Uterus (tissue), 4 donors: ENCODE measurements at places on chromosomes 13 and 19. TPM values are rescaled to one million over a fixed set of nuclear protein-coding genes. Genes with fewer than 3 reads are reported as not detected.

TINCR gene
- total RNA-seq: not detected

CGB3 gene
- total RNA-seq: not detected

GRCh38 chr19:56261145-56261544 is 11.4 kb upstream of the EDDM13 start:
- no peak for DNase-seq
- H3K4me1 ChIP-seq: no peaks in the 10 kb centered on the region
- no peaks in the 10 kb centered on the region for H3K27me3 ChIP-seq
- H3K36me3 ChIP-seq: no peaks in the 10 kb centered on the region
- no peak overlapping the region for H3K27ac ChIP-seq

DNA sequence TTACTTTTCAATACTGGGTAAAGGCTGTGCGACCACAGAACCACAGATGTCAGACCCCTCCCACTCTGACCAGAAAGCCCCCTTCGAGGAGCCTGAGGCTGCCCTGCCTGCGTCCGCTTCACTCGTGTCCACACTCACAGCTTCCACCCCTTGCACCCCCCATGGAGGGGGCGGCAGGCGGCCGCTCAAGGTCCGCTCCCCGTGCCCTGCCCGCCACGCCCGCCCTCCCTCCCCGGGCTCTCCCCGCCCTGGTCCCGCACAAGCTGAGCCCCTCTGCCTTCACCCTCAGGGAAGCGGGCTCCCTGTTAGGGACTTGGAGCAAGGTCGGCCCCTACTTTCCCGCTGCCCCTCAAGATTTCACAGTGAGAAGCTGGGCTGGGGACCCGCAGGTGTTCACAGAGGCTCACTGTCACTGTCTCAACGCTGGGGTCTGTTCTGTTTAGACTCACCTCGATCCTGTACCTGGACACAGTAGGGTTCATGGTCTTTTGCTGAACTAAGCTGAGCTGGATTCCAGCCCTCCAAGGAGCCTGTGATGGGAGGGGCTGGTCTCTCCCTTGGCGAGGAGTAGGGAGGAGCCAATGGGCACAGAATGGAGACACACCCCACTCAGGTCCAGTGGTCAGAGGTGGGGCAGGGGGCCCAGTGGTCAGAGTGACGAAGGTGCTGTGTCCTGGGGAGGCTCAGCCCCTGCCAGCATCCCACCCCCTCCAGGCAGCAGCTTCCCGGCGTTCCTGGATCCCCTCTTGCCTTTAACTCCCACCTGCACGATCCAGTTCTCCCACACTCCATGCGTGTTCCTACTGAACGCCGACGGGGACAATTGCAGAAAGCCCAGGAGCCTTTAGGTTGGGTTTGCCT is 69.5 kb downstream of the SPACA7 start:
- peaks cover 11% of the 10 kb centered on the region for H3K27me3 ChIP-seq
- H3K27ac ChIP-seq: no peak overlapping the region
- DNase-seq: no peak
- no peak overlapping the region for H3K4me3 ChIP-seq
- H3K4me1 ChIP-seq: no peaks in the 10 kb centered on the region

DNA sequence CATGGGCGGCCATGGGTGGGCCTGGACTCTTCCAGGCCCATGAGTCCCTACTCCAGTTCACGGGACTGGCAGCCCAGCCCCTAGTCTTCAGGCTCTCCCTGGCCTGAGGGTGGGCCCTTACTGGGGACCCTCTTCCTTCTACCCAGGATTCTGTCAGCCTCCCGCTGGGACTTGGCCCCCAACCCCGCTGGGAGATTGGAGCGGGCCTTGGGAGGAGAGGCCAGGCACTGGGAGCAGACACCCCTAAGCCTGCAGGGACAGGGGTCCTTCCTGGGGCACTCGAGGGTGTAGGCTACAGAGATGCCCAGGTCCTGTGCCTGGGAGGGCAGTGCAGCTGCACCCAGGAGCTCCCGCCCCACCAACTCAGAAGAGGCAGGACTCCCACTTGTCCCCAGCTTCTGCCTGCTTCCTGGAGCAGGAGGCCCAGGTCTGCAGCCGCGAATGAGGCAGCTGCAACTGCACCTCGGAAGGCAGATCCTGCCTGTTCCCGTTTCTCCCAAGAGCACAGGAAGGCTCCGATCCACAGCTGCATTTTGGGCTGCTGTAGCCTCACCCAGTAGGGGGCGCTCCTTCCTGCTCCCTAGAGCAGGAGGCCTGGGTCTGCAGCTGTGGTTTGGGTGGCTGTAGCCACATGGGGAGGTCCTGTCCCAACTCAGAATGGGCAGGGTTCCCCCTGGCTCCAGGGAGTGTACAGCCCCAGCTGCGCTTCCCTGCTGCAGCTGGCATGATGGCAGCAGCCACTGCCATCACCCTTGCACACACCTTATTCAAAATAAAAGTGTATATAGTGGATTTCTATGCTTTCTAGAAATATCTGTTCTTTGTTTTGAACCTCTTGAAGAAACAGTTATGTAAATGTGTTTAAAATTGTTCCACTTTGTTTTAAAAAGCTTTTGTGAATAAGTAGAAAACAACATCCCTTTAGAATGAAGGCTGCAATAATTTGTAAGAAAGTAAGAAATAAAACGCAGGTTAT is 46.8 kb downstream of the TEX26 start:
- H3K4me1 ChIP-seq: peaks cover 5% of the 10 kb centered on the region
- DNase-seq: no peak
- H3K36me3 ChIP-seq: no peaks in the 10 kb centered on the region
- no peak overlapping the region for H3K27ac ChIP-seq
- no peak overlapping the region for H3K4me3 ChIP-seq
- H3K27me3 ChIP-seq: no peaks in the 10 kb centered on the region

DNA sequence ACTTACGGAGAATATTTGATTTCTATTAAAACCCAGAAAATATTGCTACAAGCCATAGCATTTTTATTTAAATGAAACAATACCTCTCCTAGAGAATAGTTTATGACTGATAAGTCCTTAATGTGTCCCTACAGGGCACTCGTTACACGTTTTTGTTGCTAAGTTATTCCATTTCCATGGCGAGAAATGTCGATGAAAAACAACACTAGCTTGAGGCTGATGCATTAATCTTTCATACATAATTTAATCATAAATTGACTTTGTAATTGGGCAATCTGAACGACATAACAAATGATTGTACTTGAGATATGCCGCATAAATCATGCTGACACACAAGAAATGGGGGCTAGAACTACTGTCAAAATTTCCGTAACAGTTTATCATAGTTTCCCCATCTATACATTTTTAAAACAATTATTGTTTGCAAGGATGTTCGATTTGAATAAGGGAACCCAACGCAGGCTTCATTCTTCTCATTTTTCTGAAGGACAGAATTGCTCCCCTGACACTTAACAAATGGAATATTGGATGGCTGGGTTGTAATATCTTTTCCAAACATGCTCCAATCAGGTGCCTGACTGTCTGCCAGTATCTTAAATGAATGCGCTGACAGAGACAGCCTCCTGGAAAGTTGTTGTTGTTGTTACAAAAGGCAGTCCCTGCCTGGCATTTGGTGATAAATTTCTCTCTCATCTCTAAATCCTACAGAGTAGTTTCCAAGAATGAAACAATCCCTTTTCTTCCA is 61.9 kb downstream of the FLT1 start:
- no peaks in the 10 kb centered on the region for H3K4me1 ChIP-seq
- no peak for DNase-seq

- no peak overlapping the region for H3K4me3 ChIP-seq
- DNase-seq: no peak
- H3K4me1 ChIP-seq: no peaks in the 10 kb centered on the region
- no peaks in the 10 kb centered on the region for H3K36me3 ChIP-seq
- no peak overlapping the region for H3K27ac ChIP-seq
Measured at GRCh38 chr13:104043184-104043583, 977.0 kb upstream of the SLC10A2 start.

DNA sequence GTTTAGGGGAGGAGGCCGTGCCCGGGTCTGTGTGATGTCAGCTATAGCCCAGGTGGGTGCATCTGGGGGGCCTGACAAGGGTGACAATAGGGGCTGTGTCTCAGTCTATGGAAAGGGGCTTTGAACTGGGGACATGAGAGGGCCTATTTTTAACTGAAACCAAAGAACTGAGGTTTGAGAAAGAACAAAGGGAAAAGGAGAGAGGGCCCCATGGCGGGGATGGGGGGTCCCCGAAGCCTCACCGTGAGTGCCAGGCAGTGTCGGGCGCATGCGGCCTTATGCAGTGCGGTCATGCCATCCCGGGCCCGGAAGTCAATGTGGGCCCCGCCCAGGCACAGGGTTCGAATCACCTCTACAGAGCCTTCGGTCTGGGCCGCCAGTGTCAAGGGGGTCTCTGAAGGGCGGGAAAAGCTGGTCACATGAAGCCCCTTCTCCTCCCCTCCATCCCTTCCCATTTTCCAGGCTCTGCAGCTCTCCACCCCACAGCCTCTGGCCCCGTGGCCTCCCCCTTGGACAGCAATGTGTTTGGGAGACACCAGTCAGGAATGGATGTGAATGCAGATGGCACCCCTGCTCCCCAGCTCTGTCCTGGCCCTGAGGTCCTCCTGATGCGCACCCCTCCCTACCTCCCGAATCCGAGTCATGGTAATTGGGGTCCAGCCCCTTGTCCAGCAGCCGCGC is 5.9 kb downstream of the SHANK1 start:
- no peaks in the 10 kb centered on the region for H3K27me3 ChIP-seq
- DNase-seq: no peak
- H3K4me3 ChIP-seq: no peak overlapping the region
- H3K36me3 ChIP-seq: no peaks in the 10 kb centered on the region

- H3K36me3 ChIP-seq: no peaks in the 10 kb centered on the region
- H3K27ac ChIP-seq: no peak overlapping the region
- H3K4me1 ChIP-seq: no peaks in the 10 kb centered on the region
- H3K4me3 ChIP-seq: no peak overlapping the region
Measured at GRCh38 chr13:97456047-97456446, 22.1 kb downstream of the RAP2A start.

DNA sequence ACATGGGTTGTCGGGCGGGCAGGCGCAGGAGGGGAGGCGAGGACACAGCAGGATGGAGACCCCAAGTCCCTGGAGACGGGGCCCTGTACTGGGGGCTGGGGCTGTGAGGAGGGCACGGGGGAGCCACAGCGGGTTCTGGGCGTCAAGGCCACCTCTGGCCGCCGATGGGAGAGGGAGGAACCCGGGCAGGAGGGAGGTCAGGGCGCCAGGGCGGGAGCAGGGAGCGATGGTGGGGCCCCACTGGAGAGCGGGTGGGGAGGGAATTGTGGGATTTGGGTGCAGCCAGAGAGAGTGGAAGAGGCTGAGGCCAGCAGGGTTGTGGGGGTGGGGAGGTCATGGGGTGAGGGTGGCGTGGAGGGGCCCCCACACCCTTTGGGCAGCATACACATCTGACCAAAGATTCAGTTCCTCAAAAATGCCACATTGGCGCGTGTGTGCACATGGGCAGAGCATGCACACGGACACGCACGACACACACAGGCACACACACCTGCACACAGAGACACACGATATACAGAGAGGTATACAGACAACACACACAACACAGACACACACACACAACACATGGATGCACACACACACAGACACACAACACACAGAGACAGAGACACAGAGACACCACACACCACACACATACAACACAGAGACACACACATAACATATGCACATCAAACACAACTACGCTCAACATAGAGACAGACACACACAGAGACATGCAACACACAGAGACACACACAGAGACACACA is 54.9 kb downstream of the AP1M1 start:
- no peak overlapping the region for H3K4me3 ChIP-seq
- no peak for DNase-seq
- H3K4me1 ChIP-seq: no peaks in the 10 kb centered on the region

DNA sequence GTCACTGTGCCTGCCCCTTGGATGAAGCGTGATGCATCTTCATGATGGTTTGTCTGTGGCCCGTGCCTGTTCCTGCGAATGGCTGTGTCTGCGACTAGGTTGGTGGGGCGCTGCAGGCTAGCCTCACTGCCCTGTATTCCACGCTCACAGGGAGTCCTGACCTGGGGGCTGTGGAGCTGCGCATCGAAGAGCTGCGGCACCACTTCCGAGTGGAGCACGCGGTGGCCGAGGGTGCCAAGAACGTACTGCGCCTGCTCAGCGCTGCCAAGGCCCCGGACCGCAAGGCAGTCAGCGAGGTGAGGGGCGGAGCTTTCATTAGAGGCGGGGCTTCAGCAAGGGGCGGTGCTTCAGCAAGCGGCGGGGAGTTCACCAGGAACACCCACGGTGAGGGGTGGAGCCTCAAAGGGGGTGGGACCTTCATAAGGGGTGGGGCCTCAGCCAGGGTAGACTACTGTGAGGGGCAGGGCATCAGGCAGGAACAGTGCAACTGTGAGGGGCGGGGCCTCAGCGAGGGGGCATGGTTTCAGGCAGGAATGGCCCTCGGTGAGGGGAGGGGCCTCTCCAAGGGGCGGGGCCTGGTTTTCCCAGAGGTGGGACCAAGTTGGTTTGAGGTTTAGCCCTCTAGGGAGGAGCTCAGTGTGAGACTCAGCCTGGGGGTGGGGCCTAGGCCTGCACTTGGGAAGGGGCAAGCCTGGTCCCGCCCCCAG is 17.2 kb downstream of the PKN1 start:
- H3K27me3 ChIP-seq: no peaks in the 10 kb centered on the region
- no peaks in the 10 kb centered on the region for H3K4me1 ChIP-seq
- H3K36me3 ChIP-seq: no peaks in the 10 kb centered on the region
- no peak for DNase-seq

DNA sequence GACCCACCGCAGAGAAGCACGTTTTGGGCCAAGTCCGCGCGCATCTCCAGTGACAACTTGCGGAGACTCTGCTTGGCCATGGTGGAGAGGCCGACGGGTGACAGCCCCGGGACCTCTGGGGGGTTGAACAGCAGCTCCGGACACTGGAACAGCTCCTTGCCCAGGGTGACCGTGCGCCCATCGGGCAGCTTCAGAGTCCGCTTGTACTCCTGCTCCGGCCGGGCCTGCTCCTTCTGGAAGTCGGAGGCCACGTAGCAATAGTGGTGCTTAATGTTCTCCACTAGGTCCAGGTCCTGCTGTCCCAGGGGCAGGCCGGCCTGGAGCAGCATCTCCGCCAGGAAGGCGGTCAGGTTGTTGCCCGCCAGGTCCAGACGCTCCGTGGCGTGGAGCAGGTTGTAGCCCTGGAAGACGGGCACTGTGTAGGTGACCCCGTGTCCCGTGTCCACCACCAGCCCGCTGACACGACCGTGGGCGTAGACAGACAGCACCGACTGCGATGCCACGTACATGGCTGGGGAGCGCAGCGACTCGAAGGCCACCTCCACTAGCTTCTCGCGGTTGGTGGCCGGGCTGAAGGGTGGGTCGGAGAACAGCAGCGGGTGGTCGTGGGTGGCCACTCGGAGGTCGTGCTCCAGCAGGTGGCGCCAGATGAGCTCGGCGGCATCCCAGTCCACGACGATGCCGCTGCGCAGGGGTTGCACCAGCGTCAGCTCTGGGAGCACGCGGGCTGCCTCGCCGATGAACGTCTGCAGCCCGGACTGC is 743 bp downstream of the ACTL9 start:
- no peak overlapping the region for H3K4me3 ChIP-seq
- H3K27ac ChIP-seq: no peak overlapping the region
- H3K4me1 ChIP-seq: no peaks in the 10 kb centered on the region
- H3K36me3 ChIP-seq: no peaks in the 10 kb centered on the region
- no peaks in the 10 kb centered on the region for H3K27me3 ChIP-seq
- no peak for DNase-seq
